ENCODE measurements at places on chromosomes 7 and 10.
A peak's percentile ranks its signal among the peaks of the same experiment; 100 is the strongest.

- DNase-seq, result no peak
Measured at GRCh38 chr7:39810710-39811109, 139.3 kb upstream of the CDK13 start.

GRCh38 chr7:148967602-148968001, 60.7 kb downstream of the PDIA4 start:
- DNase-seq, result no peak

GRCh38 chr10:61869041-61869675, 32.3 kb upstream of the ARID5B start:
- DNase-seq, result no peak

DNA sequence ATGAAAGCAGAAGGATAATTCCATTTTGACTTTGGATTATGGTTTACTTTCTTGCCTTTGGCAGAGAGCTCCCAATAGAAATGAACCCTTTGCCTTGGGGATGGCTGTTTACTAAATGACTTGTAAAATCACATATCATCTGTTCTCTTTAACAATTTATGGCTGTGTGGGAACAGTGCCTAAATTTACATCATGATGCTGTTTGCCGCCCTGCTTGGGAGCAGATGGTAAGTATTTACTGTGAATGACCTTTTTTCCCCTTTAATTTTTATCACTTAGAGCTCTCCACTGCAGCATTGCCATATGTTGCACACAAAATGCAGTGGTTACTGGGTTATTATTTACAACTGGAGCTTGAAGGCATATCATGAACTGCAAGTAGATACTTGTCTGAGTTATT, 13.4 kb downstream of the HEPACAM2 start:
- no peak for DNase-seq

DNA sequence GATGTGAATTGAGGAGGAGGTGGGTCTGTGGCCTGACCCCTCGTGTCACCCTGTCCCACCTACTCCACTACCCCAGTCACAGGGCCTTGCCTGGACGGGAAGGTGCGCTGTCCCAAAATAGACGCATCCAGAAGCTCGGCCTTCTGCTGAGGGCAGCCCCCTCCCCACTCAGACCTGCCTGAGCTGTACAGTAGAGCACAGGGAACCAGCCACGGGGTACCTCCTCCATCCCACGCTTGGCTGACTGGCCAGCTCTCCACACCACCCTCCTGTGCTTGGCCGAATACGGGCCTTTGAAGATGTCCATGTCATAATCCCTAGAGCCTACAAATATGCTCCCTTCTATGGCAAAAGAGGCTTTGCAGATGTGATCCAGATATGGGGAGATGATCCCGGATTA, 88.3 kb downstream of the CHST15 start:
- no peak for DNase-seq

GRCh38 chr7:18505870-18506460, 10.4 kb downstream of the HDAC9 start:
- no peak for DNase-seq

GRCh38 chr10:46555713-46556514, 544 bp downstream of the GPRIN2 start:
- no peak for DNase-seq

DNA sequence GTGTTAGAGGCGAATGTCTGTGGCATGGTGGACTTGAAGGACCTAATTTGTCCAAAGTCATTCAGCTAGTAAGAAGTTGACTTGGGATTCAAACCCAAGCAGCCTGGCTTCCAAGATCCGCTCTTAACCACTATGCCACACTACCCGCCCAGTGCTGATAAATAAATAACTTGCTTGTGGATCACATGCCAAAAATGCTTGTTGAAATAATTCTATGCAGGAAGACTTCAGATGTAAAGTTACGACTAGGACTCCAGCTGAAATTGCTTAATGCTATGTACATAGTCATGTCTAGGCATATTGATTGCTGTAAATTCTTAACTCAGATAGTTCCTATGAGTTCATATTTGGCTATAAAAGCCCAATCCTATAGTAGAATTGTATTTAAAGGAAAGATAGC, 76.0 kb downstream of the PLXDC2 start:
- DNase-seq, result no peak

DNA sequence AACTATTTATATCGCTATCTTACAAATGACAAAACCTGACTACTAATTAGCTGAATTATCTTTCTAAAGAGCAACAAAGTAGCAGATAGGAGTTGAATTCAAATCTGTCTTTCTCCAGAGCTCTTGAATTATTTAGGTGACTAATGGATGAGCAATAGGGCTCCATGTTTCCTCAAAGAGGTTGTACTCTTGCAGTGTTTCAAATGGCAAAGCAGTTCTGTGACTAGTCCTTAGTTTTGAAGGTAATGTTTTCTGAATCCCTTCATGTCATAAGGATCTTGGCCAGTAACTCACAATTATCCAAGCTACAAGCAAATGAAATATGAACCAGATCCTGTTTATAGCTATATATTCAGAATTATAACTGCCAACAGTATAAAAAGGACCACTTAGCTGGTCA, 999.7 kb downstream of the NRG3 start:
- no peak for DNase-seq

GRCh38 chr7:73983437-73984164, 44.4 kb upstream of the ELN start:
- no peak for DNase-seq

DNA sequence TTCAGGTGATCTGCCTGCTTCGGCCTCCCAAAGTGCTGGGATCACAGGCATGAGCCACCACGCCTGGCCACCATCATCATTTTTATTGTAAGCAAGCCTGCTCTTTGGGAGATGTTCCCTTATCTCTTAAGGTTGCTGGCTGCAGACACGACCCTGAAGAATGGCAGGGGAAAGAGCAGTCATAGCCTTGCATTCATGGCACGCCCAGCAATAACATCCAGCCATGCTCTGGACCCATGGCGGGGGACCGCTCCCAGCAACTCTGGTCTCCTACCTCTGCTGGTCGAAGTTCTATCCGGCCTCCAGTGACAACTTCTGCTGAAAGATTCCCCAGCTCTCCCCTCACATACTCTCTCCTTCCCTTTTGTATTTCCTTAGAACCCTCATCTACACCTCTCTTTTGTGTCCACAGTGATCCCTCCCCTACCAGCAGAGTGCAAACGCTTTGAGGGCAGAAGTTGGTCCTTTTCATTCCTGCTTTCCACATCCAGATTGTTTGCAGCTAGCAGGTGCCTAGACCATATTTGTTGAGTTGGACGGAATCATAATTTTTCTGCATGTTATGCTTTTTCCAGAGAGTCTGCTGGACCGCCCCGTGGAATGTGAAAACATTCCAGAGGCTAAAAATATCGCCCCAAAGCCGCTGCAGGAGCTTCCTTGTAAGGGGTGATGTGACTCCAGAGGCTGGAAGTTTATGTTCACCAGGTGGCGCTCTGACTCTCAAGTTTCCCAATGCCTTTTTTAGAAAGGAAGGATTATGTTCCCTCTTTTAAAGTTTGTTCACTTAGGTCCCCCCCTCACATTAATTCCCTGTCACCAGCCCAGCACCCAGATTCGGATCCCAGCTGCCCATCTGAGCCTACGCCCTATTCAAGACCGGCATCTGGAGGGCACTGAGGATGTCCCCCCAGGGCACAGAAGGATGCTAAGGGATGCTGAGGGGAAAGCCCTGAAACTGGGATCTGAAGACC, 4.3 kb upstream of the MARVELD1 start:
- DNase-seq, result no peak

GRCh38 chr7:32611201-32612099, 116.2 kb downstream of the AVL9 start:
- DNase-seq, result no peak

GRCh38 chr10:48284811-48285210, 10.3 kb upstream of the FRMPD2 start:
- DNase-seq, result no peak

DNA sequence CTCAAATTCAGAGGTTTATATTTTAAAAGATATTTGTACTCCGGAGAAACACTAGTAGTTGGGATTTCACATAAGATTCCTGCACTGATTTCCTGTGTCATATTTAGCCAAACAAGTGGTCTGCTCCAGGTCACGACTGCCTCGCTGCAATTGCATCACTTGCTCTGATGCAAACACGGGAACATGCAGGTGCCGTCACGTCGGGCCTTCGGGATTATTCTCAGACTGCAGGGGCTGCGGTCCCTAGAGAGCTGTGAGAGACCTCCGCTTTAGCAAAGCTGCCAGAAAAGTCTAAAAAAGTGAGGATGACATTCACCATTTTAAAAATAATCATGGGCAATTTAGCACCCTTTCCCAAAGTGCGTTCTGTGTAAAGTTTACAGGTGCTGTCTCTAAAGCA, 93.5 kb upstream of the DDC start:
- no peak for DNase-seq

- no peak for DNase-seq
Measured at GRCh38 chr10:48536156-48536500, 68.7 kb downstream of the ARHGAP22 start.

GRCh38 chr10:44607116-44607515, 222.2 kb upstream of the CXCL12 start:
- no peak for DNase-seq

GRCh38 chr7:22676385-22676784, 50.6 kb upstream of the IL6 start:
- no peak for DNase-seq

GRCh38 chr10:70586348-70586930, 16.1 kb downstream of the PRF1 start:
- DNase-seq, result no peak

- no peak for DNase-seq
Measured at GRCh38 chr7:102095321-102096011, 191.2 kb upstream of the SH2B2 start.

GRCh38 chr7:31123321-31123720, 71.2 kb downstream of the ADCYAP1R1 start:
- DNase-seq, result no peak

DNA sequence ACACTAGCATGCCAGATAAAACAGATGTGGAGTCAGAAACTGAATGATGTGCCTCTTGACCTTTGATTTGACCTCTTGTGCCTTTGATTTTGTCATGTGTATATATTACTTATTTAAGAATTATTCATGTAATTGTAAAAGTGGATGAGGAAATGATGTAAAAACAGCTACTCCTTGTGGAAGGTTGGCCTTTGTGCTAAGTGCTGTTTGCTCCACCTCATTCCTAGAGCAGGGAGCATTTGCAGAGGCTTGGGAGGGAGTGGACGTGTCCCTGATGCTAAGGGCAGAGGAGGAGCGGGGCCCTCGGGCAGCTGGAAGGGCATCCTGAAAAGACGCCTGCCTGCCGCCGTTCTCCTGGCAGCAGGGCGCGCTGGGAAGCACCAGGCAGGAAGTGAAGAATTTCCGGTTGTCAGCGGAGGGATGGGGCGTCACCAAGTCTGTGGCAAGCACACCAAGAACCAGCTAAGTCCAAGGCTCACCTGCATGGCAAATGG, 197.6 kb upstream of the ZNF32 start:
- no peak for DNase-seq

- no peak for DNase-seq
Measured at GRCh38 chr10:120982507-120982906, 131.3 kb downstream of the WDR11 start.

- no peak for DNase-seq
Measured at GRCh38 chr10:64396105-64396708, 875.0 kb downstream of the REEP3 start.

DNA sequence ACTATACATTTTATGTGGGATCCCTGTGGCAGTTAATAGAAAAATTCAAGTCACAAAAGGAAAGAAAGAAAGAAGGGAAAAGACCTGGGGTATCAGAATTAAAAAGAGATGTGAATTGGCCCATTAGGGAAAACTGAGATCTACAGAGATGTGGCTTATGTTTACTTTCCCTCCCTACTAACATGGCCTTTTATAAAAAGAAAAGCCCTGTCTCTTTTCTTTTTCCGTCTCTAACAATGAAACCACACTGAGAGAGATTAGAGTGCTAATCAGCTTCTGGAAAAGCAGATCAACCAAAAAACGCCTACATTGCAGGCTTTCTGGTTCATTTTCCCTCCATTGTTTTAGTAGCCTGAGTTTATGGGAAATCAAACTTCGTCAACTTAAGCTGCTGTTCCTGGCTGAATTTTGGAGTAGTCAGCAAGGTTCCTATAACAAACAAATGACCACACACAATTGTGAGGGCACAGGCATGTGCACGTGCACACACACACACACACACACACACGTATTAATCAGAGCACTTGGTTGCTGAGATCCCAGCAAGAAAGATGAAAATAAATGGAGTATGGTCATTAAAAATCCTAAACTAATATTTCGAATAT, 235.1 kb downstream of the SORCS1 start:
- DNase-seq, result no peak

GRCh38 chr10:95035332-95036295, 33.7 kb downstream of the CYP2C8 start:
- no peak for DNase-seq

GRCh38 chr7:157560710-157561522, 224.1 kb downstream of the DNAJB6 start:
- no peak for DNase-seq

GRCh38 chr7:98126311-98127142, 19.9 kb downstream of the LMTK2 start:
- DNase-seq, result no peak

DNA sequence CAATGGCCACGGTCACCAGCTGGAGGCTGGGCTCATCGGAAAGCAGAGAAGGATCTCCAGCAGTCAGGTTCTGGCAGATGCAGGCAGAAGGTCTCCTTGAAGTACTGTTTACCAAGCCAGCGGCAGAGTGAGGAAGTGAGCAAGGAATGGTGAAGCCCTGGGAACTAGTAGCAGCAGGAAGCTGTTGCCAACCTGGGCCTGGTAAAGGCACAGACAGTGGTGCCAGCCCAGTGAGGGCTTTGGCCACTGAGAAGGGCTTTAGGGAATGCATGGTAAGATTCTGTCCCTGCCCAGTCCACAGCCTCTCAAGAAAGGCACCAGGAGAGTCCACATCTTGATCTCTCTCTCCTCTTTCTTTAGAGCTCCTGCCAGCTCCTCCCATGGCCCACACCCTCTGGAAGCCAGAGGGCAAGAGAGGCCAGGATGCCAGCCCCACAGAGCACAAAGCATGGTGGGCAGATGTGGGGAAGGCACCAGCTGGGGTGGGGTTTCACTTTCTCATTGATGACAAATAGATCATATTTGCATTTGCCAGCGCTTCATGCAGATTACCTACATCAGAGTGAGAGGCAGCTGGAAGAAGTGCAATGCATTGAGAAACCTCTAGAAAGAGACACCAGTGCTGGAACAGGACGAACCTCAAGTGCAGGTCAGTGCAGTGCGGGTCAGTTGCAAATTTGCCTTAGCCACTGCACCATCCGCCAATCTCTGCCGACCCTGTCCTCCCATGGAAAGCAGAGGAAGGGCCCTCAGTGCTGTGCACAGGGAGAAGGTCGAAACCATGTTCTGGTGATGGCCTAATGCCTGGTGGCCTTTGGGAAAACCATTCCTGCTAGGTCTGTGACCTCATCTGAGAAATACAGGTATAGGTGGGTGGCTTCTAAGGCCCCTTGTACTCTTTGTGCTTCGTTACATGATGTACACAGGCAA, 667.8 kb upstream of the MKI67 start:
- no peak for DNase-seq

GRCh38 chr10:100653957-100654781, 91.2 kb upstream of the PAX2 start:
- DNase-seq, result peak; percentile 57

GRCh38 chr7:6691609-6692106, 15.1 kb downstream of the ZNF12 start:
- no peak for DNase-seq
